T follicular helper cell (primary cell): ENCODE measurements at places on chromosomes 1 and 21.

DNA sequence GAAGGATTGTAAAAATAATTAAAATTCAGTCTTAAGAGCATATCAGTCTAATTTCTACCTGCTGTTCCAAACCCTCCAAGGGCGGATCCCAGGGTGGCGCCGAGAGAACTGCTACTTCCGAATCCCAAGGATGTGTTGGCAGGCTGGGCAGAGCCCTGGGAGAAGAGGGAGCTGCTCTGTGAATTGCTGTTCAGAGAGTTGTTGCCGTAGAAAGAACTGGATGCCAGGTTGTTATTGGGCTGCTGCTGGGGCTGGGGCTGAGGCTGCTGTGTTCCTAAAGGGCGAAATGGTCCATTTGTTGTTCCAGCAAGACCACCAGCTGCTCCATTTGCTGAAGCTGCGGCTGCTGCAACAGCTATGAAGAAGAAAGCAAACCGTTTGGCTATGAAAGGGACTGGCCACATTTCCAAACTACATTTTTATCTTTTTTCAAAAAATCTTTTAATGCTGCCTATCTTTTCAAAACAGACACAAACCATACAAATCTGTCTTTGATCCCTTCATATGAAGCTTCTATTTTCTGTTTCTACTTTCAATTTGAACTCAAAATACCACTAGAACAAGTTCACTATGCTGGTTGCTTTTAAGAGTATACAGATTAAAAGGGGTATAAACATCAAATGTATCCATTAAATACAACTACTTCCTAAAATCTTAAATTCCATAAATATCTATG, 57.5 kb upstream of the SDC3 start:
- DNase-seq = no peak

- no peak for DNase-seq
Observed at GRCh38 chr1:1356166-1356795, 2.1 kb downstream of the MXRA8 start.

GRCh38 chr1:84853741-84854721, 39.0 kb downstream of the LPAR3 start:
- DNase-seq = no peak

DNA sequence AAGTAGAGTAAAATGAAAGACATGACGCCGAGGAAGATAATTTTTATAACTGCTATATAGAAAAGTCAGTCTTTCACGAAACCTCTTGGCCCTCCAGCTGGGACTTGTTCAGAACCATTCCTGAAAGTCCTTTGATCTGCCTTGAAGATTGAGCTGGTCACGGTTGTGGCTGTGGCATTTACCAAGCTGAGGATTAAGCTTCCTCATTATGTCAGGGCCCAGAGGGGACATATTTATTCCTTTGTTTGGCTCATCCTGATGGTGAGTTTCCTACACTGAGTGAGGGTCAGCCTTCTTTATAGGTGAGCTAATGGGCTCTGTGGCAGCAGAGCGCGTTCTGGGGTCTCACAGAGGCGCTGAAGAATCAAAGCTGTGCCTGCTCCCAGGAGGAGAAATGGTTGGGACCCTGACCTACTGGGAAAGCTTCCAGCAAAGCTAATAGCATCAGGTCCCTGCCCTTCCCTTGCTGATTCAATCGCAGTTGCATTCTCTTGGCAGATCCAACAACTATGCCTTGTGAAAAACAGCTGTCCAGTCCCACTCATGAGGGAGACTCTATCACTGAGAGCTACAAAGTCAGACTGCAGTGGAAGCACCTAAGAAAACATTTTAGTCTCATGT, 43.2 kb upstream of the PBX1 start:
- no peak for DNase-seq

DNA sequence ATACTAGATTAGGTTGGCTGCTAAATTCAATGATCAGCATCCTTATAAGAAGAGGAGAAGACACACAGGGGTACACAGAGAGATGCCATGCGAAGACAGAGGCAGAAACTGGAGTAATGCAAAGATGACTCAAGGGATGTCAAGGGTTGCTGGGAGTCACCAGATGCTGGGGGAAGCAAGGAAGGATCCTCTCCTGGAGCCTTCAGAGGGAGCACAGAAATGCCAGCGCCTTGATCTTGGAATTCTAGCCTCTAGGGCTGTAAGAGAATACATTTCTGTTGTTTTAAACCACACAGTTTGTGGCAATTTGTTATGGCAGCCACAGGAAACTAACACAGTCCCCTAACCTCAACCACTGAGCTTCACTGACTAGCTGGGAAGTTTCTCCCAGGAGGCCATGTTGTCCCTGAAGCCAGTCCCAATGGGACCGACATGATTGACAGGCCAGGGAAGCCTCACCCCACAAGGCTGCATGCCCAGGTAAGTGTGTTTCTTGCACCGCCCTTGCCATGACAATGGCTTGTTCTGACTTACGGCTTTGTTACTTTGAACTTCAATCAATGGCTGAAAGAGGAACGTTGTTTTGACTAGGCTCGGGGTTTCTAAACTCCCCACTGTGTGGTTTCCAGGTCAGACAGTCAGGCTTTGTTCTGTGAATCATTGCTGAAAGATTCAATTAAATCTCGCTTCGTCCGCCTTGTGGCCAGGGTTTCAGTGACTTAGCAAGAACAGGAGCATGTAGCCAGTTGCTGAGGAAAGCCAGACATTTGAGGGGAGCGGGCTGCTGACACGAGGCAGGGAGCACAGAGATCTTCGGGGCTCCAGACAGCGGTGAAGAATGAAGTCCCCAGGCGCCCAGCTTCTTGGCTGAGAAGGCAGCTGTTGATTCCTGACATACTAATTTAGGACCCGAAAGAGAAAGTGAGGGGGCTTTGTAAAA, 62.3 kb downstream of the RUNX1 start:
- DNase-seq = peak; percentile 45
